ENCODE measurements at places on chromosomes 12 and 14.

DNA sequence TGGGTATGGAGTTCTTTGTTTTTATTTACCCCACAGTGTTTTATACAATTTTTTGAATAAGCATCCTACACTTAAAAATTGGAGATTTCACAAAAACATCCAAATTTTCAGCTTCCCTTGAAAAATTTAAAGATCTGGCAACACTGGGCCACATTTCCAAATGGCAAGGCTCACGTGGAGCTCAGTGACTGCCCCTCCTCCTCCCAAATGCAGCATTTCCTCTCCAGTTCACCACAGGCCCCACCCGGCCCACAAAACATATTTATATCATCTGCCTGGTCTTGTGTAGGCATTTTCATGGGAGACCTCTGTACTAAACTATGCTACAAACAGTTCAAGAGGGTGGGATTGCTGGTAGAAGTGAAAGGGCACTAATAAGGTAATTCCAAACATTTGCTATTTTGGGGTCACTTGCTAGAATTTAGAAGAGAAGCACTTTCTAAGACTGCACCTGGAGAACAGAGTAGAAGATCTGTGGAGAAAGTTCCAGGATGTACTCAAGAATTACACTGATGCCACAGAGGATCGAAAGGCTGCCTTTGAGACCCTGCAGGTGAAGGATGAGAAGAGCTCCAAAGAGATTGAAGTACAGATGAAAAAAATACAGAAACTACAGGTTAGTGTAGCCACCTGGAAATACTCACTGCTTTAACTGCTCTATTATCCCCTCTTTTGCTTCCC is 7.3 kb downstream of the FKBP11 start:
- DNase-seq: no peak

GRCh38 chr12:113096675-113097461 is 38.7 kb downstream of the RASAL1 start:
- DNase-seq: no peak

DNA sequence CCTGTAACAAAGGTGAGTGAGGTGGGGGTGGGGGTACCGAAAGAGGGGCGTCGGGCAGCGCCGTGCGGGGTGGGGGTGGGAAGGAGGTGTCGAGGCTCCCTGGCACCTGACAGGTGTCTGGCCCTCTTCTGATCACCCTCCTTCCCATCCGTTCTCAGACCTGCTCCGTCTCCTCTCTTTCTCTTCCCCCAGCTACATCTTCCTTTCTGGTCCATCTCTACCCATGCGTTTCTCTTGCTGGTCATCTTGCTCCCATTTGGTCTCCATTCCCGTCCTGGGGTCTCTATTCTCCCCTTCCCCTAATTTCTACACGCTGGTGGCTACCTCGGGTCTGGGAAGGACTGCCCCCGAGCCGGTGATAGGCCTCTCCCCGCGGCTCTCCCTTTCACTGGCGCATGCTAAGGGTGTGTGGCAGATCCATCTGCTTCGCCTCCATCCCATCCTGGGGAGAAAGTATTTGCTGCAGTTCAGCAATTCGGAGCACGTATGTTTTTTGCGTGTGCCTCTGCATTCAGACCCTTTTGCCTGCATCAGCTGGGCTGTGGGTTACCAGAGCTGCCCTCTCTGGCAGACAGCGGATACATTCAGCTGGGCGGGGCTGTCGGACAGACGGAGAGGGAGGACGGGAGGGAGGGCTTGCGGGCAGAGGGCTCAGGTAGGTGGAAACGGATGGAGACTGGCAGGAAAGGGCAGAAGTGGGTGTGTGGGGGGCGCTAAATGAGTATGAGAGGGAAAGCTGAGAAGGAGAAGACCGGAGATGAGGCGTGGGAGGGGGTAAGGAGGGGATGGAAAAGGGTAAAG is 730 bp downstream of the CLSTN3 start:
- peak; percentile 36 for DNase-seq

- DNase-seq: no peak
These were observed 32.2 kb upstream of the NOS1 start for GRCh38 chr12:117393656-117394055.

GRCh38 chr12:65188179-65188701 is 18.9 kb downstream of the LEMD3 start:
- DNase-seq: no peak

GRCh38 chr12:107437954-107438353 is 247.6 kb upstream of the PWP1 start:
- no peak for DNase-seq

GRCh38 chr12:79331870-79332269 is 358.9 kb downstream of the PAWR start:
- DNase-seq: peak; percentile 33

DNA sequence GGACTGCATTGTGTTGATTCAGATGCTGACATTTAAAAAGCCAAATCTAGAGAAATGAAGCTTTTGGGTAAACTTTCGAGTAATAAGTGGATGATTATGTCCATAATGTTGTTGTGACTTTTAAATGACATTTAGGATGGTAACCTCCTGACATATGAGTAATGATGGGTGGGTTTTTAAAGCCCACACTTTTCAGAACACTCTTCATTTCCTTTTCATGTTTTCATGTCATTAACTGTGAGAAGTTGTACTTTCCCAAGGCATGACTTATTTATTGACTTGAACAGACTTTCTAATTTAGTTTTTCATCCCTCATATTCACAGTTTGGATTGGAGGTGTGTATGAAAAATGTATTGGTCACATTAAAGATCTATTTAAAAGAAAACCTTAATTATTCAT is 35.5 kb downstream of the RGS6 start:
- DNase-seq: no peak

DNA sequence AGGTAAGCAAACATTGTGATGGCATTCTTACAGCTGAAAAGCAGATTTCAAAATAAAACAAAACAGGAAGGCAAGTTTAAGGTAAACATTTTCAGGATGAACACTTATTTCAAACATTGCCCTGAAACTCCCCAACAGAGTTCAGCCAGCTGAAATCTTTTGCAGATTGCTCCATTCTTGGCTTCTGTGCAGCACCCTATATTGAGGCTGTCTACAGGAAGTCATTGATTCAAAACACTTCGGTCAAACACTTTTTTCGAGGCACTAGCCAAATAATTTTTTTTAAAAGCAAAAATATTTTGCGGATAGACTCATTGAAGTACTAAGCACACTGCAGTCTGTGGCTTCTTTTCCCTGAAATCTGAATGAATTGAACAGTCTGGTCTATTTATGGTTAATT is 318.1 kb upstream of the PDE3A start:
- peak; percentile 51 for DNase-seq

DNA sequence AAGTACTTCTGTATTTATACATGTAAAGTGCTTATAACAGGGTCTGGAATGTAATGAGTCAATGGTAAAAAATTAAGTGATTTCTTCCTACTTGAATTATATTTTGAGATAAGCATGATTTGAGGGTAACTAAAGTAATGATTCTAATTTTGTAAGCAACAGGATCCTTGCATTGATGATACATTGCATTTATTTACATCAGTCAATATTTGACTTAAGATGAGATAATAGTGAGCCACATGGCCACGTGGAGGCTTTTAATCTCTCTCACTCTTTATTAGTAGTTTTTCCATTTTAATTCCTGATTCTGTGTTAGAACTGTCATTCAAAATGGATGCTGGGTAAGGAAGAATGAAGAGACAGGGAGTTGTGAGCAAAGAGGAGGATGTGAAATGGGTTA is 298.1 kb upstream of the PRICKLE1 start:
- no peak for DNase-seq

GRCh38 chr14:94601884-94602391 is 10.3 kb upstream of the SERPINA3 start:
- DNase-seq: peak; percentile 89

GRCh38 chr14:38524636-38525509 is 269.0 kb upstream of the CLEC14A start:
- DNase-seq: no peak

- no peak for DNase-seq
These were observed 24.9 kb downstream of the RIN3 start for GRCh38 chr14:92538412-92538985.

DNA sequence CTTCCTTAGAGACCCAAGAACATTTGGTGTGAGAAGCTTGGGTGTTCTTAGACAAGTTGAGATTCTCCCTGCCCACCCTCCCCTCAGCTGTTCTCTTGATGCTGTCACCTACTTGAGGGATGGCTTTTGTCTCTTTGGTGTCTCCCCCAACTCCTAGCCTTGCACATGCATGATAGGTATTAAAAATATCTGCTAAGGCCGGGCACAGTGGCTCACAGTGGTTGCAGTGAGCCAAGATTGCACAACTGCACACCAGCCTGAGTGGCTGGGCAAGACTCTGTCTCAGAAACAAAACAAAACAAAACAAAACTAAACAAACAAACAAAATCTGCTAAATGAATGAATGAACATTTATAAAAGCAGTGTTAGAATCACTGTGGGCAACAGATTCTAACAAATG is 261.1 kb downstream of the AKAP6 start:
- no peak for DNase-seq

DNA sequence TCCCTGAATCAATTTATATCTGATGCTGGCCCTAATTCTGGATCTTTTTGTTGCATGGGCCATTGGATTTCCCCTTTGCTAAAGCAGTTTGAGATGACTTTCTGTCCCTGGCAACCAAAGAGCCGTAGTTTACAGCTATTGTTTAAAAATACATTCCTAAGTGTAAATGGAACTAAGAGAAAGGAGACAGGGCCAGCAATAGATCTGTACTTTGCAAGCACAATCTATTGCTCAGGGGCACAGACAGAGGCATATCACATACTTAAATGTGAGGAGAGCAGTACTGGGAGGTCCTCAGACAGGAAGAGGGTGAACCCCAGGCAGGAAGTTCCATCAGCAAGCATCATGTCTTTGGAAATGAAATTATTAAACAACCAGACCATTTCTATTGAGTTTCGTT is 126.6 kb downstream of the ZFP36L1 start:
- DNase-seq: peak; percentile 39

- peak; percentile 97 for DNase-seq
These were observed at the start of gene DLGAP5 for GRCh38 chr14:55191203-55192053. Gene DLGAP5 (minus strand): TSS chr14:55191585. CDS start chr14:55189179, 2,406 bp downstream.

GRCh38 chr14:74475678-74476077 is 17.4 kb downstream of the NPC2 start:
- peak; percentile 80 for DNase-seq

- no peak for DNase-seq
These were observed 27.5 kb downstream of the GPRC5A start for GRCh38 chr12:12918781-12919389.

- no peak for DNase-seq
These were observed 91.4 kb upstream of the ALX1 start for GRCh38 chr12:85188619-85189018.

DNA sequence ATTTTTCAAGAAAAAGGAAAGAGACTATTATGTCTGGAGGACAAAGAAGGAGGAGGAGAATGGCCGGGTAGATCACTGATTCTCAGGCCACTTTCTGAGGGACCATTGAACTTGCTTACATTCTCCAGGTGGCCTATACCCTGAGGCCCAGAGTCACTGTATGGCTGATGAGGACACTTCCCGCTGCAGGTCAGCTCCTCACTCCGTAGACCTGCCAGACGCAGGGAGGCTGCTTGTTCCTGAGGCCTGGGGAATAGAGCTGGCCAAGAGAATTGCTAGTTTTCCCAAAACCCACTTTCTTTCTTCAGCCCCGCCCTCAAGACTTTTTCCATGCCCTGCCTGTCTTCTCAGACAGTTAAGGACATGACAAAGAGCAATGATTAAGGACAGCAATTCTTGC is 510.5 kb upstream of the TBX3 start:
- no peak for DNase-seq

DNA sequence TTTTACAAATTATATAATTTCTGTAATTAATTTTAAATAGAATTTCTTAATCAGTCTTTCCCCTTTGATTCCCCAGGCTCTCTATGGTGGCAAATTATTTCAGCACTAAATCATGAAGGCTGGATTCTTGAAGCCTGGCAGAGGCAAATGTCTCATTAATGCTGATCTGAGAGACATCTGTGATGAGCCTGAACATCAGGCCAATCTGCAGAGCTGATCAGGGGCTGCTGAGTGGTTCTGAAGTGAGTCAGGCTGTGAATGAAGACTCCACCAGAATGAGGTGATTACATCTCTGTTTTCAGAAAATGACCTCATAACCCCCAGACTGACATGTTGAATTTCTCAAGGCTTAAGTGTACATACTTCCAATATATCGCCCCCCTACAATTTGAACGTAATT is 124.2 kb upstream of the MIS18BP1 start:
- DNase-seq: peak; percentile 19

DNA sequence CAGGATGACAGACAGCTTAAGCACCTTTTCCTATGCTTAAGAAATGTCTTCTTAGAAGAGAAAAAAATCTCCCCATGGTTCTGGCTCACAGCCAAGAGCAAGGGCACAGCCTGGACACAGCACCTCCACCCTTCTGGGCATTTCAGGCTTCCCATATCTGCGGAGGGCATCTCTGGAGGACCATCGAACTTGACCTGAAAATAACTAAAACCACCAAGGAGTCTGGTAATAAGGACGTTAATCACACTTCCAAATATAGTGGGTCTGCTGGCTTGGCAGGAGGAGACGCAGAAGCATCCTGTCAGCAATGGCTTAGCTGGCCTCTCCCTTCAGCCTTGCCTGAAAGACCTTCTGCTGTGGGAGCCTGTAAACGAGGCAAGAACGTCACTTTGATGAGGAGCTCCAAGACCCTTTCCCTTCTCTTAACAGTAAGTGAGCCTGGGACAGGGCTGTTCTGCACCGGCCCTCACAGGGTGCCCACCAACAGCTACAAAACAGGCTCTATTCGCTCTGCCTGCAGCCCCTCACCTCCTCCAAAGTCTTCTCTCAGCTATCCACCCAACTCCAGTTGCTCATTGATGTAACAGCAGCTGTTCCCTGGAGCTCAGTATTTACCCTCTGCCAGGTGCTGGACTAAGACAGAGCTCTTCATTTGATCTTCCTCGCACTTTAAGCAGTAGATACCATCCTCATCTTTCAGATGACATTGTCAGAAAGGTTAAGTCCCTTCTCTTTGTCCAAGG is 13.2 kb downstream of the SETD3 start:
- no peak for DNase-seq

- DNase-seq: no peak
These were observed 53.7 kb downstream of the GALNT4 start for GRCh38 chr12:89470741-89471509.

- DNase-seq: peak; percentile 18
These were observed 7.7 kb downstream of the GATC start for GRCh38 chr12:120453977-120454376.

GRCh38 chr12:57242329-57242690 is 8.7 kb downstream of the STAC3 start:
- DNase-seq: no peak

DNA sequence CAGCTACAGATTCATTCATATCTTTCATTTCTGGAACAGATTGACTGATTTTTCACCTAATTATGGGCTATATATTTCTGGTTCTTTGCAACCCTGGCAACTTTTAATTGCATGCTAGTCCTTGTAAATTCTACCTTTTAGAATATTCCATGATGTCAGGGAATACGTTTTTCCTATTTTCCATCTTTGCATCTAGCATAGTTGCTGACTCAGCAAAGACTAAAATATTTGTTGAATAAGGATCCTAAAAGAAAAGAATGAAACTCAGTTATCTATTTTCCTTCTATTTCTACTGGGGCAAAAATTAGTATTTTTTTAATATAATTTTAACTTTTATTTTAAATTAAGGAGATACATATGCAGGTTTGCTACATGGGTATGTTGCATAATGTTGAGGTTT is 438.3 kb downstream of the GXYLT1 start:
- DNase-seq: no peak

- DNase-seq: no peak
These were observed 37.1 kb downstream of the PDZRN4 start for GRCh38 chr12:41225179-41225578.

GRCh38 chr12:126182619-126183236 is 1117.5 kb downstream of the AACS start:
- DNase-seq: no peak
